ENCODE measurements at places on chromosomes 5 and 9. TPM values are rescaled to one million over a fixed set of nuclear protein-coding genes. Genes with fewer than 3 reads are reported as not detected.

DNA sequence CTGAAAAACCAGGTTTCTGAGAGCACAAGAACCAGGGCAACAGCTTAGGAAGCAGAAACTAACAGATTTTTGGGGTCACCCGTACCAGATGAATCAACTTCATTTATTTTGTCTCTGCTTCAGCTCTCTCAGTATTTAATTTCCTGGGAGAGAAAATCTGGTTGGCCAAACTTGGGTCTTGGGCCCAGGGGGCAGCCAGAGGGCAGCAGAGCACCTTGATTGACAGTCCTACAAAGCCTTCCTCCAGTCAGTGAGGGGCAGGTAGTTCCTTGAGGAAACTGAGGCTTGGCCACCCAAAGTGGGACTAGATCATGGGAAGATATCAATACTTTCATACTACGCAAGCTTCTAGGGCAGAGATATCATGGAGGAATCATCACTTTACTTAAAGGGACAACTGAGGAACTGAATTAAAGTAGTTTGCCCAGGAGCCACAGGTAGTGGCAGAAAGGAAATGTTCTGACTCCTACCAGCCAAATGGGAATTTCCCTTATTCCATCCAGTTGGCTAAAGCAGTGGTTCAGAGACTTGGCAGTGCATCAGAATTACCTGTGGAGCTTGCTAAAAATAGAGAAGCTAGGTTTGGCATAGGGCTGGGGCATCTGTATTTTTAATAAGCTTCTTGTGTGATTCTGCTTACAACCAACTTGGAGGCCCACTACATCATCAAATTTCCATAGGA is 21.5 kb upstream of the ARHGAP26 start:
- DNase-seq: peak; percentile 56

DNA sequence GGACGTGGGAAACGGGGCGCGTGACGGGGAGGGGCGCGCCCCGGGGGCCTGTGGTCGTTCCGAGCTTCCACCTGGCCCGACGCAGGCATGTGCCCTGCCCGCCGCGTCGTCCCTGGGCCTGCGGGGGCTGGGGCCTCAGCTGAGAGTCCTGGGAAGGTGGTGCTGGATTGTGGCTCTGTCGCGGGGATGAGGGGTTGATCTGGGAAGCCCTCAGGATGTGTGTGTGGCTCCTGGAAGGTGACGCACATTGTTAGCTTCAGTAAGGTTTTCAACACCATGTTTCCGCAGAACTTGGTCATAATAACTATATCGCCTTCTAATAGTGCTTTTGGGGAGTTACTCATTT is 589.1 kb downstream of the MTRR start:
- DNase-seq: no peak

GRCh38 chr5:61202213-61202612 is 39.9 kb upstream of the SMIM15 start:
- DNase-seq: no peak

DNA sequence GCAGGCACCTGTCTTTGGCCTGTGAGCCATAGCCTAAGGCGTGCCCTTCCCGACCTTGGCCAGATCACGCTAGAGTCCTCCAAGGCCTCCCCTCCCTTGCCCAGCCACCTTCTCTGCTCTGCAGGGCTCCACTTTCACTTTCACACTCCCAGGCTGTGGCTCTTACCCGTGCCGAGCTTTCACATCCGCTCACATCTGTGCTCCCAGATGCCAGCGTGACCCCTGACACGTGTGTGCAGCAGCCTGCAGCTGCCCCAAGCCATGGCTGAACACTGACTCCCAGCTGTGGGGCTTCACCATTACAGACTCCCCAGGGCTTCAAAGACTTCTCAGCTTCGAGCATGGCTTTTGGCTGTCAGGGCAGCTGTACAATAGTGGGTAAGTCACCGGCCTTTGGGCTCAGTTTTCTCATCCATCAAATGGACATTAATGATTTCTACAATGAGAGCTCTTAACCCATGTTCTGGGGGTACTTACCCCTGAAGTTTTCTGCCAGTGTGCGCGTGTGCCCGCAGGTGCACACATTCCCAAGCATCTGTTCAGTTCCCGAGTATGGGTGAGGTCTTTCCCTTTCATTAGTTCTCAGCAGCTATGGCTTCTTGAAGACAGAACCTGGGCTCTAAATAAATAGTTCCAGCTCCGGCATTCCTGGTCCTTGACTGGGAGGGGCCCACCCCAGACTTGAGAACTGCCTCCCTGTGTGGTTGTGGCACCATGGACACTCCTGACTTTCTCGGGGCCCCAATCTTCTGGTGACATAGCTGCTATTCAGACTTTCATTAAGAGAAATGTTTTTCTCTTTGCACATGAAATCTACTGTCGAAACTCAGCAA is 118.6 kb downstream of the RGS3 start:
- peak; percentile 80 for DNase-seq

DNA sequence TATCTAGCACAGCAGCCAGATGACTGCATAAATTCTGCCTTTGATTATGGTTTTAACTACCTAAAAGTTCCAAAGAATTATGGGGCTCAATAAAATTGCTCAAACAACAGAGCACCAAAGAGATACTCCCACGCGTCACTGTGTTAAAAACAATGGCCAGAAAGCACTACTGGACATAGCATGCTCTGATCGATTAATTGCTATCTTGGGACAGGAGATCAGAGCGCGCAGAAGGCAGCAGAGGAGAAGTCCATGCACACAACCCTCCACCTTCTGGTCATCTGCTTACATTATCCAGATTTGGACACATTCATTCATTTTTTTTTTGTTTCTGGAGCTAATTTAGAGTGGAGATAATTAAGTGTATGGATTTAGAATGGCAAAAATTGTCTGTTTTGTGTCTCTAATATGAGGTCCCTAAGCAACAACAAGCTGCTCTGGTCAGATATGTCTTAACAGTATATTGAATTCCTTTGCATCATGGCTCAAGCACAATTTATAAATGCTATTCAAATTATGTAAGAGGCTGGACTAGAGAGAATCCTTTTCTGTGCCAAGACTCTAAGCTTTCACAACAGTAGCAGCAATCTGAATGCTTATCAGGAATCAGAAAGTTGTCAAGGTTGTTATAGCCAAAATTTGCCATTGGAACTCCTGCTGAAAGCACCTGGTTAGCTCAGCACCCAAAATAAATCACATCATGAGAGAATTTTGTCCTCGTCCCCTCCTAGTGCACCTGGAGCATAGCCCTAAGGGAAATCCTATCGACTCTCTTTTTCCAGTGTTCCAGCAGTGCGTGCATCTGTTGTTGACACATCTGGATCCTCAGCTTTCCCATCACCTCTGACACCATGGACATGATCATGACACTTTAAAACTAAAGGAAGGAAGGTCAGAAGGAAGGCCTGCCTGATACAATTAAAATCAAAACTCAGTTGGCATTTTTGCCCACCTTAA is 98.6 kb upstream of the HMHB1 start:
- no peak for DNase-seq

DNA sequence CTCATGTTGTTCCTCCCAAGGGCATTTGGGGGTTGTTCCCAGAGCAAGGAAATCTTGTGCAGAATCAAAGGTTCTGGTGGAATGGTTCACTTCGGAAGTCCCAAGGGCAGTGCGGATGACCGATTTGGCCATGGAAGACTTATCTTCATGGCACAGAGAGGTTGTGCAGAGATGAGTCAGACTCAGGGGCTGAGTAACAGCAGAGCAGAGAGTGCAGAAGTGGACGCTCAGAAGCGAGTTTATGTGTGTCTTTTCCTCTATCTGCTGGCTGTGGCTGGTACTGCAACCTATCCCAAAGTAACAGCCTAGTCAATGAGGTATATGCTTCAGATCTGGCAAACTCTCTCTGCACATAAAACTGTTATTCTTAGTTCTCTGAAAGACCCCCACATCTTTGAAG is 118.1 kb downstream of the DPYSL3 start:
- DNase-seq: no peak

GRCh38 chr9:116166713-116167112 is 13.1 kb downstream of the PAPPA start:
- DNase-seq: no peak

DNA sequence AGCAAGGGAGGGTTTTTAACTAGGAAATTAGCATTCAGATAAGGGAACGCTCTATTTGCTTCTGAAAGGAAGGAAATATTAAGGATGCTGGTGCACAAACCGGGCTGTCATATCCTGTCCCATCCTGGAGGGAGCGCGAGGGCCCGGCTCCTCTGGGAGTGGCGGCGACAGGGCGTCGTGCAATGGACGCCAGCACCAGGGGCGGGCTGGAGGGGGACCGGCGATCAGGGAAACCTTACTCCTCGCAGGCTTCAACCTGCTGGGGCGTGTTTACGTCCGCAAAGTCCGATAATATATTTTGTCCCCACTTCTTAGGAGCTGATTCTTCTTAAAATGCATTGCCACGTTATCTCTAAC is 197.1 kb upstream of the TBCA start:
- no peak for DNase-seq

- DNase-seq: no peak
Measured at GRCh38 chr9:100515578-100516494, 42.9 kb downstream of the TMEFF1 start.

TPM2 gene
- 36.9 TPM for total RNA-seq

TAF1L gene
- 0.06 TPM for total RNA-seq

MRNIP gene
- 47.4 TPM for total RNA-seq

Data from activated naive CD8-positive, alpha-beta T cell treated with anti-CD3 and anti-CD28 coated beads, Interleukin-2, amount 10 ng/mL, durations not matched to agents 7 days and 5 days (primary cell).